Nucleus accumbens (tissue), 56 donors: ENCODE measurements at places on chromosomes 4 and X.

DNA sequence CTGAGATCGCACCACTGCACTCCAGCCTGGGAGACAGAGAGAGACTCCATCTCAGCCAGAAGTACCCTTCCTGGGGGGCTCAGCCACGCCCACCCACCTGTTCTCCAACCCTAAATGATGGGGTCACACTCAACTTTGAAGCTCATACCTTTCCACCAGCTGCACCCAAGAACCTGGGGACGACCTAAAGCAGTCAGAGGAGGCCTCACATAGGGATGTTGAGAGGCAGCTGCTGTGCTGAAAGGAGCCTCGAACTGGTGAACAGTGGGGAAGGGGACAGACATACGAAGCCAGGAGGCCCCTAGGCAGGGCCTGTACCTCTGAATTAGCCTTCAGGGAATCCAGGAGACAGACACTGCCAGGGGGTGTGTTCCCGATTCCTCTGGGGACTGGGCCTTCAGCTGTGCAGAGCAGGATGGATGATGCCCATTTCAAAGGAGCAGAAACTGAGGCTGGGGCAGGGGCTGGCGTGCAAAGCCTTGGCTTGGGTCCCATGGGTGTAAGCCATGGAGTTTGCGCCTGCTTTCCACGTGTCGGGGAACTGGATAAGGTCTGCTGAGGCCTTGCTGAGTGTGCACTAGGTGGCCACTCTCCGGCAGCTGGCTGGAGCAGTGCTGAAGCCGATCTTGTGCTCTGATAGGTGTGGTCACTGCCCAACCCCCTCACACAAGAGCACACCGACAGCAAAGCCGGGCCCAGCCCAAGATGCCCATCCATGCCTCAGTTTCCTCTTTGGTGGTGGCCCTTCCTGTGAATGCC, 130.8 kb downstream of the CPZ start:
- DNase-seq, result no peak

GRCh38 chrX:40143001-40143400, 45.2 kb upstream of the BCOR start:
- DNase-seq, result no peak

DNA sequence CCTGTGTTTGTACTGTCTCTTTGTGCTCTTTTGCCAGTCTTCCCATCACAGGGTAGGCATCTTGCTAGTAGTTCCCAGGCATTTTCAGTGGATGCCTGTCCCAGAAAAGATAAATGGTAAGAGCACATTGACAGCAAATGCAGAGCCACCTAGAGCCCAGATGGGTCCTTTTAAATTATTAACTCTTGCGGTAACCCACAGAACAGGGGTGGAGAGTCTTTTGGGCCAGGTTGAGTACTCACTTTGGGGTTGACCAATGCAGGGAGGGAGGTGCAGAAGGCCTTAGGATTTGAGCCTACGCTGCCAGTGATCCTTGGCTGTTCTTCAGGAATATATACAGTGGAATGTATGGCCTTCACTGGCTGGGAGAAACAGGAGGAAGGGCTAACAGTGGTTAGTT, 173.8 kb downstream of the MSN start:
- no peak for DNase-seq

DNA sequence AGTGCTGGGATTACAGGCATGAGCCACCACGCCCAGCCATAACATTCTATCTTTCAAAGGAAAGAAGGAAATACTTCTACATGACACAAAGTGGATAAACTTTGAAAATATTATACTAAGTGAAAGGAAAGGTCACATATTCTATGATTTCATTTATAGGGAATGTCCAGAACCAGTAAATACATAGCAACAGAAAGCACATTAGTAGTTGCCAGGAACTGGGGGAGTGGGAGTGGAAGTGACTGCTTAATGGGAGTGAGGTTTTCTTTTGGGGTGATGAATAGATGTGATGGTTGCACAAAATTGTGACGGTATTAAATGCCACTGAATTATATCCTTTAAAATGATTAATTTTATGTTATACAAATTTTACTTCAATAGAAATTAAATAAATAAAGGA, 95.7 kb upstream of the IL15 start:
- no peak for DNase-seq

GRCh38 chr4:148030193-148030873, 298.4 kb downstream of the ARHGAP10 start:
- no peak for DNase-seq

DNA sequence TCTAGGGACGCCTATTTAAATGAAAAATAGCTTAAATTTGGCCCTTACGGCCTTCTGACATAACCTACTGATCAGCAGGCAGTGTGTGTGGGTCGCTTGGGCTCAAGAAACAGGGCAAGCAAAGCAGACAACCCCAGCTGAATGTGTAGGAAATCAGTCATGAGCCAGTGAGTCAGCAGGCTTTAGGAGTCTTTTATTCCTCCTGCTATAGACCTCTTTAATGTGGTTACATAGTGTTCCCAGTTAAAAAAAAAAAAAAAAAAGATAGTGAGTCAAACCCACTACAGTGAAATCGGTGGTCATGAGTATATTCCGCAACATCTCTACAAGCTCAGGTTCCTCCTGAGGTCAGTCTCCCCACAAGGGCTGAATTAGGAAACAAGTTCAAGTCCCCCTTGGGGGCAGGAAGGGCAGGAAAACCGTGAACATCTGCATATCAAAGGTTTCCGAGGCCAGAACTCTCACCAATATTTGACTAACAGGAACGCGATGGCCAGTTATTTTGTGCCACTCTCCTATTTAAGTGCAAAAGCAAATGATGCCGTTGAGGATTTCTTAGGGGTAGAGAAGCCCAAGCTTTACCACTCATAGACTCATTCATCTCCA, 32.7 kb downstream of the ACSL1 start:
- no peak for DNase-seq

GRCh38 chr4:7383266-7383665, 51.5 kb downstream of the PSAPL1 start:
- DNase-seq, result no peak

GRCh38 chr4:168598191-168598590, 101.3 kb downstream of the PALLD start:
- peak; percentile 44 for DNase-seq
